Skeletal muscle tissue (tissue), 5 donors: ENCODE measurements at places on chromosomes 2 and 18. TPM values are rescaled to one million over a fixed set of nuclear protein-coding genes. Genes with fewer than 3 reads are reported as not detected.

The HDHD2 gene
- total RNA-seq = 15.7 TPM

The IMPACT gene
- 23.5 TPM for total RNA-seq

The IL36A gene
- not detected for total RNA-seq

The PFN4 gene
- total RNA-seq = not detected

The PARD6G gene
- 3.7 TPM for total RNA-seq

The CDK5R2 gene
- total RNA-seq = not detected

The FKBP7 gene
- total RNA-seq = 35.0 TPM

The ALPP gene
- total RNA-seq = not detected

The TGFA gene
- total RNA-seq = under 0.01 TPM

The NETO1 gene
- total RNA-seq = not detected

The CACNB4 gene
- total RNA-seq = 7.8 TPM

The ST6GAL2 gene
- total RNA-seq = 3.1 TPM

The UGT1A10 gene
- total RNA-seq = not detected

The CROCC2 gene
- total RNA-seq = under 0.01 TPM

The ABCA12 gene
- total RNA-seq = not detected

The CIAO1 gene
- total RNA-seq = 51.1 TPM

The ALPI gene
- total RNA-seq = not detected

The IL36G gene
- total RNA-seq = not detected

The MSTN gene
- total RNA-seq = 18.8 TPM

The M1AP gene
- total RNA-seq = not detected

The MAB21L4 gene
- not detected for total RNA-seq

The RBKS gene
- total RNA-seq = 2.1 TPM

The LOXHD1 gene
- total RNA-seq = 1.6 TPM

The KCNS3 gene
- total RNA-seq = 12.5 TPM

The C2orf74 gene
- total RNA-seq = 2.6 TPM
